Cerebellar cortex (tissue), 1 donor: ENCODE measurements at places on chromosomes 6 and 20.

DNA sequence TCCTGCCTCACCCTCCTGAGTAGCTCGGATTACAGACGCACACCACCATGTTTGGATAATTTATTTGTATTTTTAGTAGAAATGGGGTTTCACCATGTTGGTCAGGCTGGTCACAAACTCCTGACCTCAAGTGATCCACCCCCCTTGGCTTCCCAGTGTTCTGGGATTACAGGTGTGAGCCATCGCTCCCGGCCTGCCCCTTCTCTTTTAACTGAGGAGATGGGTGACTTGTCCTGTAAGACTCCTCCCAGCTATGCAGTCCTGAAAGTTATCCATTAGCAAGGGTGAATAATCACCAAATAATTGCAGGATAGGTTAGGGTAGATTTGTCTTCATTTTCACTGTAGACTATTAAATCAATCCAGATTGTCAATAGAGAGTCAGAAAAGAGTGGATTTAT is 40.5 kb upstream of the JARID2 start:
- no peak for DNase-seq

DNA sequence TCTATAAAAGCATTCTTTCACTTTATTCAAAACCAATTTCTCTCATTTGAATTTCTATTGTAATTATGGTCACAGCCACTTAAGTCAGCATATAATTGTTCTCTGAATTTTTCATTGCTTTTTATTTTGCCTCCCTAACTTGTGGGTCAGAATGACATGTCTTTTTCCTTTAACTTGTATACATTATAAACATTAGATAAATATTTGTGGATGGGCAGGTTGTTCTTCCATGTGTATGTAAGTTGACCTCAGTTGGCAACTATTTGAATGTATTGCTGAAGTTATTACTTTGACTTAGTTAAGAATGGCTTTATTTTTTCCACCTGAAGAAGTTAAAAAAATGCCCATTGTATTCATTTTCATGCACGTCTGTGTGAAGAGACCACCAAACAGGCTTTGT is 83.0 kb upstream of the MAP3K7 start:
- no peak for DNase-seq

DNA sequence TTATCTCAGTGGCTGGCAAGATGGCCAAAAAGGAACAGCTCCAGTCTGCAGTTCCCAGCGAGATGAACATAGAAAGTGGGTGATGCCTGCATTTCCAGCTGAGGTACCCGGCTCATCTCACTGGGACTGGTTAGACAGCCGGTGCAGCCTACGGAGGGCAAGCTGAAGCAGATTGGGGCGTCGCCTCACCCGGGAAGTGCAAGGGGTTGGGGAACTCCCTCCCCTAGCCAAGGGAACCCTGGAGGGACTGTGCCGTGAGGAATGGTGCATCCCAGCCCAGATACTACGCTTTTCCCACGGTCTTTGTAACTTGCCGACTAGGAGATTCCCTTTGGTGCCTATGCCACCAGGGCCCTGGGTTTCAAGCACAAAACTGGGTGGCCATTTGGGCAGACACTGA is 324.7 kb downstream of the GJA1 start:
- no peak for DNase-seq

- DNase-seq, result peak; percentile 39
Measured at GRCh38 chr6:27892649-27893058, 19.5 kb downstream of the OR2B2 start.

- no peak for DNase-seq
Measured at GRCh38 chr6:128107682-128108081, 206.8 kb upstream of the THEMIS start.

- peak; percentile 93 for DNase-seq
Measured at GRCh38 chr6:124795643-124796463, 166.4 kb upstream of the RNF217 start.
